ENCODE measurements at places on chromosomes 2 and 18.

DNA sequence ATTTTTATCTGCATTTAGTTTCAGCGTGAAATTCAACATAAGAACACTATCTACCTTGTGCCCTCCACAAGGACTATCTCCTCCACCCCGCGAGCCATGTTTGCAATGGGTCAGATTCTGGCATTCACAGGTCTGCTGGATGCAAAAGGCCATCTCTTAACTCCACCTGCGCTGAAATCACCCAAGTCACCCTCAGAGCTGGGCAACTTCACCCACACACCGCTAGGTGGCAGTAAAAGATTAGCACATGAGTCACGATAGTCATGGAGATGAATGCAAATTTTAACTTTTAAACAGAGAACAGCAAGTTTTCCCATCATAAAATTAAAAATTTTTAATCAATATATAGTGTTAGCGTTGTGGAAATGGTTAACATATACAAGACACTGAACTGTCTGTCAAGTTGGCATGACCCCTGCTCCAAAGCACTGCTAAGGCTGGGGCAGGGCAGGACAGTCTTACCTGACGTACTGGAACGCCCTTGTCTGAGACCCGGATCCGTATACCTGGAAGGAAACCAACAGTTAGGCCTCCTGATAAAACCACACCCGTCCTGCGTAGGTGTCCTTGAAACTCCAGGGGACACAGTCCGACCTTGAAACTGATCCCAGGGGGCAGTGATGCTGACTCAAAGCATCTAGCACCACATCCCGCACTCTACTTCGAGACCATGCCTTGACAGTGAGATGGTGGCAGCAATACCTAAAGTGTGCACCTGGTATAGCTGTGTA is 89.6 kb downstream of the UXS1 start:
- peak; percentile 65 for DNase-seq

GRCh38 chr2:130767408-130767775 is 12.1 kb downstream of the AMER3 start:
- no peak for DNase-seq

DNA sequence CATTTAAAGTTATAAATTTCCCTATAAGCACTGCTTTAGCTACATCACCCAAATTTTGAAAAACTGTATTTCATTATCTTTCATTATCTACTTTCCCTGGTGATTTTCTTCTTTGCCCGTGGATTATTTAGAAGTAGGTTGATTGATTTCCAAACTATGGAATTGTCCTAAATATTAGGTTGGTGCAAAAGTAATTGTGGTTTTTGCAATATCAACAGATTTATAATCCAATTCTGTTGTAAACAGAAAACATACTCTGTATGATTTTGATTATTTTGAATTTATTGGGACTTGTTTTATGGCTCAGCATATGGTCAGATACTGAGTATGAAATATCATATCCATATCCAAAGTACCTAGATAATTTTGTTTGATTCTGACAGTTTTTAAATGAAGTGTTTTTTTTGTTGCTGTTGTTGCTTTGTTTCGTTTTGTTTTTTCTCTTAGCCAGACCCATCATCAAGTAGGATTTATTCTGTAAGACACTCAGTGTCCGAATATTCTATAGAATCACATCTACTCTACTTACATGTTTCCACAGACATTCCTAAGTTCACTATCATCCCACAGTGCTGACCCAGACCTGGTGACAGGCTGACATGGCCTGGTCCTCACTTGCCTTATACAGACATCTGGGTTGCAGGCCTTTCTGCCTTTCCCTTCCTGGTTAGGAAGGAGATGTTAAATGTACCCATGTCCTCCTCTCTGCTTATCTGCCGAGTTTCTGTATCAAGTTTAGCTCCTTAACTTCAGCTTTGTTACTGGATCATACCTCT is 2.1 kb upstream of the TRABD2A start:
- DNase-seq, result no peak

DNA sequence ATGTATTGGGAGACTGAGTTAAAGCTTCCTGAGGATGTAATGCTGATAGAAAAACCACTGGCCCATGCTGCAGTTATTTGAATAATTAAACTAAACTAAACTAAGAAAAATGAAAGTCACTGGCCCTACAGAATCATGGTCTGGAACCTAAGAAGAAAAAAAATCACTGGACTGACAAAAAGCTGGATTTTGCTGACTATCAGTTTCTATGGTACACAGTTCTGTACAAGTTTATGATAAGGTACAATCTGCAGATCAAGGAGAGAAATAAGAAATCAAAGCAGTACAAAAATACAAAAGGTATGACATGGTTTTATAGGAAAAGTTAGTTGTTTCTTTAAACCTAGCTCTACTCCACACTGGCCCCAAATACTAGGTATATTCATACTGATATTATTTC is 15.6 kb downstream of the PPP4R3B start:
- no peak for DNase-seq

GRCh38 chr2:235034265-235035118 is 82.7 kb downstream of the SH3BP4 start:
- no peak for DNase-seq

DNA sequence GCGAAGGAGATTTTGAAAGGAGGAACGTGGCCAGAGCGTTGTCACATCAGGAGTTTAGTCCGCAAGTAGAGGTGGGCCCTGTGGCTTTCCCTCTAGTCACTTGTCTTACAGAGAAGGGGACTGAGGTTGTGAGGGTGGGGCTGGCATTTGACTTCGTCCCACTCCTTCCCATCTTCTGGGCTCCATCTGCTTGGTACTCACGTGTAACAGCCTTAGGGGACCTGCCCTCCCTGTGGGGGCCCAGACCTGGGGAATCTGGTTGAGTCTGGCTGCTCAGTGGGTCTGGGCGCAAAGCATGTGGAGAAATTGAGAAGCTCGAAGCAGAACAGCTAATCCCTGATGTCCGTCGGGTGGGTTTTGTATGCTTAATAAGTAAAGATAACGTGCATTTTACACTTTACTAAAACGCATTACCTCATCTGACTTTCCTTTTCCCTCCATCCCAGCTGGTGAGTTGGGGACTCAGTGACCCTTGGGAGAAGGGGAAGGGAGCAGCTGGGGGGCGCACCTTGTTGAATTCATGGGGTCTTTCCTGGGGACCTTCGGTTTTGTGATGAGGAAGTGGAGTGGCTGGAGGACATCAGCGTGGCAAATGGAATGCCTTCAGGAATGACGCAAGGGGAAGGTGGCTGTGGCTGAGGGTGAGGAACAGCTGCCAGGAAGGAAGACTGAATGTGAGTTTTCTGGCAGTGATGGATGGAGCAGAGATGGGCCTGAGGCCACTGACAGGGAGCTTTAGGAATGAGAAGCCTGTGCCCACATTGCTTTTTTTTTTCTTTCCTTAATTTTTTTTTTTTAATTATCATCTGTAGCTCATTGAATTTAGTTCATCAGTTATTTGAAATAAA is 44.8 kb downstream of the ASAP2 start:
- no peak for DNase-seq

GRCh38 chr2:197245829-197246804 is 64.5 kb downstream of the ANKRD44 start:
- DNase-seq, result no peak

DNA sequence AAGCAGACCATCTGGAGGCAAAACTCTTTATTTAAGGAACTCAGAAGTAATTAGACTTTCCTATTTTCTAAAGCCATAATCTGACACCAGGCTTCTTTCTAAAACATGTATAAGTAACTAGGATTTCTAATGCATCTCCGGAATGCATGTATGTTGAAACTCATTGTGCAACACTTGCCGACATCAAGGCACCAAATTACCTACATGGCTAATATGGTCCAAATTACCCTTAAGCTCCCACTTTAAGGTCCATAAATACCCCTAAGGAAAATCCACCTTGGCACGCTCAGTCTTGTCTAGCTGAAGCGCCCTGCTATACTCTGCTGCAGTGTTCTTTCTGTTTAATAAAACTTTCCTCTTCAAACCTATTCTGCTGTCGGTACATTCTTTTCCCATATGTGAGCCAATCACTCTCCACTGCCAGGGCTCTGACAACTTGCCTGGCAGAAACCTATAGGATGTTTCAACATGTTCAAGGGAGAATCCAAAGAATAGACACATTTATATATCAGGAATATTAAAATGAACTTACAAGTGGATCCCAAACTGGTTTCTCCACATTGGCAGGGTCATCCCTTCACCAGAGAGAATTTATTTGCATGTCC is 171.9 kb downstream of the GALNT1 start:
- DNase-seq, result no peak

DNA sequence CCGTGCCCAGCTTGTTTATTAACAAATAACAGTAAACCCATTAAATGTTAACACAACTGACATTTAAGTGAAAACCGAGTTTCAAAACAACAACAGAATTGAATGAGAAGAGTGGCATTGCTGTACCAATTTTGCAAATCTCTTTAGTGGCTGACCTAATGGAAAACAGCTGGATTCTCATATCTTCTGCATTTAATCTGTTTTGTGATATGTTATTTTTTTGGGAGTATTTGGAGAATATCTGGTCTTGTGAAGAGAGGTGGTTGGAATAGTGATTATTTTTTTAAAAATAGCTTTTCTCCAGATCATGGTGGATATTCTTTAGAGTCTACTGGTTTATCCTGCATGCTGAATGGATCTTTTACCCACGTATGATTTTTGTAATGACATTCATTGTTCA is 51.1 kb downstream of the TAF4B start:
- no peak for DNase-seq

GRCh38 chr2:190663839-190664238 is 15.0 kb downstream of the NAB1 start:
- DNase-seq, result no peak

GRCh38 chr2:105376789-105377240 is 22.0 kb downstream of the FHL2 start:
- DNase-seq, result no peak

- no peak for DNase-seq
These were observed 20.8 kb upstream of the CIDEA start for GRCh38 chr18:12233378-12233777.

- DNase-seq, result no peak
These were observed 44.8 kb downstream of the FTCDNL1 start for GRCh38 chr2:199806179-199806578.

- DNase-seq, result peak; percentile 53
These were observed 103.4 kb downstream of the TNS1 start for GRCh38 chr2:217899231-217900009.

- DNase-seq, result no peak
These were observed 30.1 kb downstream of the INO80C start for GRCh38 chr18:35467624-35468016.

- no peak for DNase-seq
These were observed 1059.2 kb upstream of the LRRTM1 start for GRCh38 chr2:81363800-81364199.

DNA sequence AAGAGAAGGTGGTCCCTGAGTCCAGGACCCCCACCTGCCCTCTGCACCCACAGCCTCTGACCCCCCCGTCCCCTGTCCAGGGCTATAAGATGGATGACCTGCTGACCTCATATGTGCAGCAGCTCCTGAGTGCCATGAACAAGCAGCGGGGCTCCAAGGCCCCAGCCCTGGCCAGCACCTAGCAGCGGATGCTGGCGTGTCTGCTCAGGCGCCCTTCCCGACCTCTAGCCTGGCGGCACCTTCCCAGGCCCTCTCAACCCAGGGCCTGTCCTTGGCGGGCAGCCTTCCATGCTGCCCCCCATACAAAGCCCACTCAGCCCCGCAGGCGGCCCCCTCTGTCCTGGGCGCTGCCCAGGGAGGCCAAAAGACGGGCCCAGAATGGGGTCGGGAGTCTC is 8.7 kb upstream of the GPR17 start:
- DNase-seq, result no peak

GRCh38 chr2:210003359-210003758 is 921 bp downstream of the RPE start:
- no peak for DNase-seq

GRCh38 chr2:48574353-48575287 is 43.0 kb upstream of the GTF2A1L start:
- no peak for DNase-seq

GRCh38 chr18:53193870-53194269 is 853.9 kb downstream of the DCC start:
- DNase-seq, result no peak

- DNase-seq, result no peak
These were observed 12.1 kb downstream of the CCT4 start for GRCh38 chr2:61876400-61876799.

GRCh38 chr2:5549771-5550170 is 142.4 kb upstream of the SOX11 start:
- no peak for DNase-seq

DNA sequence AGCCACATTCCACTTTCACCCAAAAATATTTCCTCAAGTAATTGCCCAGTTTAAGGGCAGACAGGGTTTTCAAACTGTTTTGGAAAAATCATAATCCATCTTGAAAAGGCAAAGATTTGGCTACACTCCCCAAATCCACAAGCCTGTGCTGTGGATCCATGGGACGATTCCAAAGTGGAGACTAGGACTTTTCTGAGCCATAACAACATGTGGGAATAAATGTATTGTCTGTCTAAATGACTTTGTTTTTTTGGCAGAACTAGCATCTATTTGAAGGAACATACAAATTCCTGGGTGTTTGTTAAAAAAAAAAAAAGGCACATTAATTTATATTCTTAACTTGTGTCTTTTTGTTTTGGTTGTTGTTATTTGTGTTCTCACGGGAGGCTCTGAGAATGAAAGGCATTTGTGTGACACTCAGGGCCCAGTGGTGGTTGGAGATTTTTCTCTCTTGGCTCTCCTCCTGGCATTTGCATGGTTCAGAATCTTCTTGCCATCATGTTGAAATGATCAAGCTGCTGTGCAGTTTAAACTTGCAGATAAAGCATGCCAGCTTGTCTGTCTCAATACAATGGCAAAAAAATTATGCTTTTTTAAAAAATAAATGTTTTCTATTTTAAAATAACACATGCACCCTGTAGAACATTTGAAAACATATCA is 277.4 kb downstream of the EN1 start:
- no peak for DNase-seq

DNA sequence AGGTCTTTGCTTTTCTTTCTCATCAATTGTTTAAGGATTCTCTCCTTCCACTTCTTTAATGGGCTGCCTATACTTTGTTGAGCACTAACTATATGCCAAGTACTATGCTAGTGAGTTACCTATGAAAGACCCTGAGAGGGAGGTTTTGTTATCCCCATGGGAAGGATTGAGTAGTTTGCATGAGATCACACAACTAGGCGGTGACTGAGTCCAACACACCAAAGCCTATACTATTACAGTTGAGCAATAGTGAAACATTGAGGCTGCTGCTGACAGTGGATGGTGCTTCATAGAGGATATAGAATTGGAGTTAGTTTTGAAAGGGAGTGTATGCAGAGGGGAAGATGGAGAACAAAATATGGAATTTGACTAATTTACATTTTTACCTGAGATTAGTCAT is 15.8 kb downstream of the NABP1 start:
- no peak for DNase-seq

GRCh38 chr2:6605836-6606505 is 259.7 kb downstream of the CMPK2 start:
- DNase-seq, result no peak

- no peak for DNase-seq
These were observed 193.1 kb downstream of the LPIN1 start for GRCh38 chr2:11939523-11939922.

DNA sequence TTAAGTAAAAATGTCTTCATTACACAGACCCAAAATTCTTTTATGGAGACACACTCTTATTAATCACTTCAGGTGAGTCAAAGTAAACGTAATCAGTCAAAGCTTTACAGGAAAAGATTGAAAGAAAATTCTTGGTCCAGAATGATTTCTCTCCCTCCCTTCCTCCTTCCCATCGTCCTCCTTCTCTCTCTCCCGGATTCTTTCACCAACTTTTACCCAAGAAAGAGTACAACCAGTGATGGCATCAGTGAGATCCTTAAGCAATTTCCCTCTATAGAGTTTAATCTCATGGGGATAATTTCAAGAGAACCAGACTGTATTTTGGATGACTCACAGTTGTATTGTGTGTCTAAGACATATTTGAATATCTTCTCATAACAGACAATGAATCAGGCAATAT is 258.1 kb downstream of the ALK start:
- DNase-seq, result no peak

- DNase-seq, result no peak
These were observed 212.0 kb upstream of the ID2 start for GRCh38 chr2:8469709-8470493.

Data from GM12891 (cell line).